Hippocampal formation (tissue), 2 donors: ENCODE measurements at places on chromosomes 6 and 20.

GRCh38 chr6:116118608-116119007 is 7.3 kb downstream of the COL10A1 start:
- no peak for DNase-seq

GRCh38 chr6:139556532-139556931 is 182.1 kb upstream of the CITED2 start:
- no peak for DNase-seq

DNA sequence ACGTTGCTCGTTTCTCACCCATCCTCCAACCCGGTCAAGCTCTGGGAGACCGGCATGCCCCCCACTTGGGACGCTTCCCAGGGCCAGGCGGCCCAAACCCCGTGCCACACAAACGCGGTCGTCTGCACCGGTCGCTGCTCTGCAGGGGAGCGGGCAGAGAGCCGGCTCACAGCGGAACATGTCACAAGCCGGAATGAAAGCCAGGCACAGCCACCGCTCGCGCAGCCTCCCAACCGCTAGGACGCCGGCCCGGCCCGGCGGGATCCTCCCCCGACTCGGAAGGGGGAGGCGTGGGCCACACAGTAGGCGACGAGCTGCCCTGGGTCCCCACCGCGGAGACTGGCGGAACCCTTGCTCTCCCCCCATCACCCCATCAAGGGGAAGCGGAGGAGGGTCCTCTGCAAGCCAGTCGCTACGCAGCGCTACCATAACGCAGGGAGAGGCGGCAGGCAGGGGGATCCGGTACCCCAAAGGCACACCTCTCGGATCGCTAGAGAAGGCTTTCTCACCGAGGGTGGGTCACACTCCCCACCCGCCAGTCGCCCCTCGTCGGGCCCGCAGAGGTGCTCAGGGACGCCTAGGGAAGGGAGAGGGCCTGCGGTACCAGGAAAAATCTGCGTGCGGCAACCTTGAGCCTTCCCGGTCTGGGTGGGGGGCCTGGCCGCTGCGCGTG is 768.4 kb upstream of the DEFB115 start:
- DNase-seq, result no peak

DNA sequence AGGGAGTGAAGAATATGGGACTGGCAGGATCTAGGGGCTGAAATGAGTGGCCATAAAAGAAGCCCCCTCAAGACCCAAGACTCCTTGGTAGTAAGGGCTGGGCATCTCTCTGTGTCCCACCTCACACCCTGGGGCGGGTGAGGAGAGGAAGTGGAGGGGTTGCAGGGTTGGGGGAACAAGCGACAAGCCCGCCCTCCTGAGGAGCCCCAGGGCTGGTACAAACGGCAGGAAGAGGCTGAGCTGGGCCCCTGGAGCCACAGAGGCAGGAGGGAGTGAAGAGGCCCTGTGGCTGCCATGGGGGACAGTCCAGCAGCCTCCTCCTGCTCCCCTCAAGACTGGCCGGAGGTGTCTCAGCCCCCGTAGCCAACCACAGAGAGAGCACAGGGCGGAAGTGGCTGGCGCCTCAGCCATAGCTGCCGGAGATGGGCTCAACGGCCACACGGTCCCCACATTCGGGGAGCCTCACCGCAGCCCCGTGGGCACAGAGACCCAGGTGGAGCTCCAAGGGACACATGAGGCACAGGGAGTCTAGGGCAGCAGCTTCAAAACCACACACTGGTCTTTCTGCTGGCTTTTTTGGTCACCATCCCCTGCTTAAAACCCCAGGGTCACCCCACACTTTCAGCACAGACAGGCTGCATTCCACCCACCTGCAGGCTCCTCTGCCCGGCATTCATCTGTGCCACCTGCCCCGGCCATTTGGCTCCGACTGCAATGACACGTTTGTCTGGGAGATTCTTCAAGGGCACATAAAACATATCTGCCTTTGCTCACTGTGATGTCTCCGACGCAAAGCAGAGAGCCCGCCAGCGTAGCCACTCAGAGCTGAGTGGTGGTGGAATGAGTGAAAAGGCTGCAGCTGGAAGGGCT is 524 bp downstream of the C20orf203 start:
- no peak for DNase-seq

DNA sequence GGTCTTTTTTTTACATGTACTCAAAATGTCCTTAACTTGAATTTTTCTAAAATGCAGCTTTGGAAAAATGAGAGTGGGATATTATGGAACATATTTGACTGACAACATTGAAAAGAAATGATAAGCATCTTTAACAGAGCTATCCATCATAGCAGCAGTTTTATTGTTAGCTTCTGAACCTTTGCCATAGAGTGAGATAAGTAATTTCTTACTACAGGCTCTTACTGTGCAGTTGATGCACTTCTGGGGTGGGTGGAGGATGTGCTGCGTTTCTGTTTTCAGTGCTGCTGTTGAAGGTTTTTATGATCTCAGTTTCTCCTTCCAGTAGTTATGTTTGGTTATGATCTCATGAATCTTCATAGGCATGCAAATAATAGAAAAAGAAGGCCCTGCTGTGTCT is 267.0 kb downstream of the TMEM242 start:
- no peak for DNase-seq

DNA sequence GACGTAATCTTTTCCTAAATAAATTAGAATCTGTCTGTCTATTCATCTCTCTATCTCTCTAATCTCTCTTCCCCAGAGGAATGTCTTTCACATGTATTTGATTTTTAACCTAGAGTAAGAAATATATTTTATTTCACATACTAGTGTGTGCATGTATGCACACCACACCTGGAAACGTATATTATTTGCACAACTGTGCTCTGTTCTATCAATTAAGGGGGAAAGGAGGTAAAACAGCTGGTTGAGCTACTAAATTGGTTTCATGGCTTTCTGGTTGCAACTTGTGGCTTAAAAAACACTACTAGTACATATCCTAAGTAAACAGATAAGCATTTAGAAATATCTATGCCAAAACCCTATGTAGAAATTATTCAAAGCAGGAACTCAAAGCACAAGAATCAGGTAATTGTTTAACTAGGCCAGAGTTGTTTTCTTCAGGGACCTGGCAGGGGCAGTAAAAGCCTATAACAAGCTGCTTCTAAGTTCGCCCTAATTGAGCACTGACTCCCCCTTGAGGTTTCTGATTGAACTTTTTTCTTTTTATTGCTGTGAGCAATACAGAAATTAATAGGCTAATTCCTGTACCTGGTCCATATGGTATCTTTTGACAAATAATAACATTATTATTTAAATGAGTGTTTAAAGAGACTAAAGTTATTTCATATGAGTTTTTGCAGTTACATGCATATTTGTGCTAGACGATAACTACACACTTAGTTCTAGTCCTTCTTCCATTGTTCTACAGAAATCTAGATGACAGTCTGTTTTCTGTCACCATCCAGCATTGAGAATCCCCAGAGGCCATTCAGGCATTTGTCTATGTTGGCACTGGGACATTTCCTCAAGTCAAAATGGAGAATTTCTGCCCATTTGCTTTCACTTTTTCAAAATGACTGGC is 88.6 kb downstream of the MCHR2 start:
- peak; percentile 31 for DNase-seq

DNA sequence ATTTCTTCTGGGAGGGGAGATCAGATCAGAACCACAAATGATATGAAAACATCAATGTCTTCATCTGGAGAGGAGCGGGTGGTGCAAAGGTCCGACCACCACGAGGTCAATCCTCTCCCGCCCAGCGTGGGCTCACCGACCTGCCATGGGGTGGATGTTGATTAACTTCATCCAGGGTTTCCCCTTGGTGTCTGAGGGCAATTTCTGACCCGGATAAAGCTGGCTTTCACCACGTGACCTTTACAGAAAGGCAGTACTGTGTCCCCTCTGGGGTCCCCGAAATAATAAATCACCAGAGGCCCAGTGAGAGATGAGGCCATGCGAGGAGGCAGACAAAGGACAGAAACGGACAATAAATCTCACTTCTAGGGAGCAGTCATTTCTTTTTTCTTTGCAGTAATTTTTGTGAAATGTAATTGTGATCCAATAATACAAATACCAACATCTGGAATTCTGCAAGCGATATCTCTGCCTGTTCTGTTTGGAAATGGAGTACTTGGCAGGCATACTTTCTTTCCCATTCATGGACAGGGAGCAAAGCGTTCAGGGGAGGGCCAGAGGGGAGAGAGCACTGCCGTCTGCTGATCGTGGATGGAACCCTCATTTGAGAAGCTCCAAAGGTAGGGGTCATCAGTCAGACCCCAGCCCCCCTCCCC is 55.1 kb upstream of the APCDD1L start:
- DNase-seq, result no peak
